ENCODE measurements at places on chromosomes 6 and 20.

DNA sequence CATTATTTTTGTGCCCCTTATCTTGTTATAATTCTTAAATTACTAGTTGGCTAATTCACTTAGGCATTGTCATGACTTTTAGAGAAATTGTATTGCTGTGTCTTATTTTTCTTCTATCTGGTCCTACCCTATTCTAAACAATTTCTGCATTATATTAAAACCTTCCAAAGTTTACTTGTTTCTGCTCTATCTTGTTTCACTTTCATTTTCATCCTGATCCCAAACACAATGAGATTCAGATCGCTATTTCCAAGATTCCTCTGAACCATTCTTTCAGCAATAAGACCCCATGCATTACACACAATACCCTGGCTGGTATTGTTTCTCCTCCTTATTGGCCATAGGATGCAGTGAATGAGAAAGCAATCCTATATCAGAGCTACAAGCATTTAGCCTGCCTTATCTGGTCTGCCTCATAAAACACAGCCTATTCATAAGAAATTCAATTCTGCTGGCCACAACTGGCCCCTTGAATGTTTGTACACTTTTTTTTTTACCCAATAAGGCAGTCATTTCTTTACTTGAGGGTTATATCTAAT, 69.9 kb upstream of the POU3F2 start:
- DNase-seq = no peak

DNA sequence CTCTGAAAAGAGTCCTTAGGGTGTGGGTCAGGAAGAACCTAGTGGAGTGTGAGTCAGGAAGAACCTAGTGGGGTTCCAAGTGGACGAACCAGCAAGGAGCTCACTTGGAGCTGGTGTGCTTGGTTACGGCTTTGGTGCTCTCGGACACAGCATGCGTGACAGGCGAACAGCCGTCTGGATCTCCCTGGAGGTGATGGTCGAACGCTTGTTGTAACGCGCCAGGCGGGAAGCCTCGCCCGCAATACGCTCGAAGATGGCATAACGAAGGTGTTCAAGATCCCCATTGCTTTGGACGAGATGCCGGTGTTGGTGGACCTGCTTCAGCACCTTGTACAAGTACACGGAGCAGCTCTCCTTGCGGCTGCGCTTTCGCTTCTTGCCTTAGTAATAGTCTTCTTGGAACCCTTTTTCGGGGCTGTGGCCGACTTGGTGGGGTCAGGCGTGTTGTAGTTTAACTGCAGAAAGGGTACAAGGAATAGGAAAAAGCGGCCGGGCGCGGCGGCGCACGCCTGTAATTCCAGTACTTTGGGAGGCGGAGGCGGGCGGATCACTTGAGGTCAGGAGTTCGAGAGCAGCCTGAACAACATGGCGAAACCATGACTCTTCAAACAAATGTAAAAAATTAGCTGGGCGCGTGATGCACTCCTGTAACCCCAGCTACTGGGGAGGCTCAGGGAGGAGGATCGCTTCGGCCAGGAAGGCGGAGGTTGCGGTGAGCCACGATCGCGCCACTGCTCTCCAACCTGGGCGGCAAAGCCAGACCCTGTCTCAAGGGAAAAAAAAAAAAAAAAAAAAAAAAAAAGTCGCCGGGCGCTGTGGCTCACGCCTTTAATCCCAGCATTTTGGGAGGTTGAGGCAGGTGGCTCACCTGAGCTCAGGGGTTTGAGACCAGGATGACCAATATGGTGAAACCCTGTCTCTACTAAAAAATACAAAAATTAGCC, 48.0 kb downstream of the OR2B2 start:
- no peak for DNase-seq

- DNase-seq = no peak
Measured at GRCh38 chr6:153963352-153963751, 75.7 kb upstream of the OPRM1 start.

DNA sequence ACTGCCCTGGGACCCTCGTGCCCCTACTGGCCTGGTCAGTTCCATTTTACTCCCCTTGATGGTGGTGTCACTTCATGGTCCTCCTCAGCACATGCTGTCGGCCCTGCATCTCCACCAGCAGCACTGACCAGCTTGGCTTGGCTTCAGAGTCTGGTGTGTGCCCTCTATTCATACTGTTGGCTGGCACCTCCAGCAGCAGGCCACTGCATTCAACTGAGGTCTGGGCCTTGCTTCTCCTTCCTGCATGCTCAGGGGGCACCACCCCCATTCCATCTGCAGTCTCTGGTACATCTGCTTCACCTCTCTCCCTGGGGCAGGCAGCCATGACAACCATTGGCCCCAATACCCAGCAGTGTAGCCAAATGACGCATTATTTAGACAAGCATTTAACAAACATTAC, 155.9 kb downstream of the SLC24A3 start:
- no peak for DNase-seq

DNA sequence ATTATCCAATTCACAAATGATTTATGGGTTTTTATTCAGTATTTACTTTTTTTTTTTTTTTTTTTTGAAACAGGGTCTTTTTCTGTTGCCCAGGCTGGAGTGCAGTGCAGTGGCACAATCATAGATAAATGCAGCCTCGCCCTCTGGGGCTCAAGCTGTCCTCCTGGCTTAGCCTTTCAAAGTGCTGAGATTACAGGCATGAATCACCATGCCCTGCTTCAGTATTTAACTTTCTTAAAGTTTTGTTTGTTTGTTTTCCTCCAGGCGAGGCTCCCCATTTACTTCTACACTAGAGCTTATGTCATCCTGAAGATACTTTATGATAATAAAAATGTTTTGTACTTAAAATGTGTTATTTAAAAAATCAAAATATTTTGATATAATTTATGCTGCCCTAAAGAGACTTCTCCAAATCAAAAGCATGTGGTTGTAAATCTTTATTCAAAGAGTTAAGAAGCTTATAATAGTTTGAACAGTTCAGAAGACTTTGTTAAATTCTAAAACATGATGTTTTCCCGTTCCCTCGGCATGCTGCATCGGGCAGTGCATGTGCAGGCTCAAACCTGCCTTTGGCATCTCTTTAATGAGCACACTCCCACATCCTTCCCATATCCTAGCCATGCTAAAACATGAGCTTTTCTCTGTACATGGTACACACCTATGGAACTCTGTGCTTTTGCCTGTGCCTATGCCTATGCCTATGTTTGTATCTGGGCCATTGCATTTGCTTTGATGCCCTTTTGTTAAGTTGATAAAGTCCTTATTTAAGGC, 11.0 kb downstream of the SMPDL3A start:
- DNase-seq = no peak

DNA sequence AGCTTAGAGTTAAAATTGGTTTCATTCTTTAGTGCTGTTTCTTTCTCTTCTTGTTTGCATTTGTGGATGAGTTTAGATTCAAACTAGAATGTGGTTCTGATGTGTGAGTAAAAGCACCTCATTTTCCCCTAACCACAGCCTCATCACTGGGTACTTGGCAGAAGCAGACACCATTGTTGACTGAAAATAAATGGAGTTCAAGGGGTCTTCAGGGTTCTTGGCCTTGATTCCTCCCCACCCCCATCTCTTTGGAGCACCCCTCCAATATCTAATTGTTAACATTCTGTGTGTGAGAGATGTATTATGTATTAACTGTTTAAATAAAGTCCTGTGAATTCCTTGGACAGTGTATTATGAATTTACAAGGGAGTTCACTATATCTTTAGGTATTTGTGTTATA, 59.6 kb downstream of the JARID2 start:
- no peak for DNase-seq

GRCh38 chr20:58988565-58988882, 7.5 kb downstream of the NELFCD start:
- DNase-seq = no peak
